ENCODE measurements at places on chromosomes 5 and 9. TPM values are rescaled to one million over a fixed set of nuclear protein-coding genes. Genes with fewer than 3 reads are reported as not detected.

Gene GLDC
- 0.11 TPM for total RNA-seq

Gene TTC23L
- total RNA-seq, result 0.32 TPM

Gene HRCT1
- total RNA-seq, result 1.5 TPM

Gene PLEKHG4B
- total RNA-seq, result 0.03 TPM

Gene KCNN2
- 2.6 TPM for total RNA-seq

Gene DOLPP1
- total RNA-seq, result 4.8 TPM

Gene ZNF883
- total RNA-seq, result 2.4 TPM

Gene HSPB3
- total RNA-seq, result 210 TPM

Gene PCDH1
- total RNA-seq, result 16.9 TPM

Gene SLC1A3
- total RNA-seq, result 53.0 TPM

Gene DMRT2
- 0.19 TPM for total RNA-seq

Gene PCDHB16
- 2.2 TPM for total RNA-seq

Gene DND1
- 0.48 TPM for total RNA-seq

Gene SLCO6A1
- not detected for total RNA-seq

Gene UGT3A1
- not detected for total RNA-seq

Gene SPATA31C1
- not detected for total RNA-seq

Gene PCDHGB1
- 12.6 TPM for total RNA-seq

Gene PDE6A
- total RNA-seq, result 0.13 TPM

Gene FOXI1
- total RNA-seq, result not detected

Gene NRARP
- total RNA-seq, result 11.7 TPM

Gene DNAH5
- 0.35 TPM for total RNA-seq

Gene RECK
- 5.8 TPM for total RNA-seq

Gene TAF11L10
- total RNA-seq, result not detected

Gene BHMT
- total RNA-seq, result not detected

Gene PTGER4
- total RNA-seq, result 6.1 TPM

Gene TAF11L5
- total RNA-seq, result not detected

Gene IFNA2
- not detected for total RNA-seq

Gene TLR4
- total RNA-seq, result 7.5 TPM

Gene WNK2
- total RNA-seq, result 123 TPM

Gene UIMC1
- 55.0 TPM for total RNA-seq

Gene C9orf153
- not detected for total RNA-seq

Gene RMRP
- total RNA-seq, result 10,677 TPM

Gene TMEM174
- total RNA-seq, result not detected

Gene ARHGEF39
- total RNA-seq, result 0.48 TPM

Gene PAEP
- total RNA-seq, result not detected

Gene CCT5
- 102 TPM for total RNA-seq

Gene TRIM23
- 18.5 TPM for total RNA-seq

Gene NACC2
- 57.8 TPM for total RNA-seq

Gene SHISAL2B
- not detected for total RNA-seq

Gene MEIKIN
- not detected for total RNA-seq

Gene SLC25A2
- total RNA-seq, result not detected

Gene TIMD4
- total RNA-seq, result not detected

Data from cardiac septum (tissue), 1 donor.